Foreskin melanocyte (primary cell): ENCODE measurements at places on chromosomes 6 and 20.

GRCh38 chr20:1734269-1734858, 76.8 kb upstream of the SIRPG start:
- DNase-seq, result no peak

DNA sequence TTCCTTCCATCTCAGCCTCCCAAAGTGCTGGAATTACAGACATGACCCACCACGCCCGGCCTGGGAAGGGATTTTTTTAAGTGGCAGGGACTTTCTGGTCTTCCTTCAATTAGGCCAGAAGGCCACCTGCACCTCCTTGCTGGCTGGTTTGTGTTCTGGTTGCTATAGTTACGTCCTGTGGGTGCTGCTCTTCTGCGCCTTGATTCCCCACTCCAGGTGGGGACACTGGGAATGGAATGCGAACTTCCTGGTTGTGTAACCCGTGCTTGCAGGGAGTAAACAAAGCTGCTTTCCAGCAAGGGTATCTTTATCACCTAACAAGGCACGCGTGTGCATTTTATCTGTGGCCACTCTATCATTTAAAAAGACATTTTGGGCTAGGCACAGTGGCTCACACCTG, 117.7 kb downstream of the PLEKHG1 start:
- no peak for DNase-seq

- DNase-seq, result no peak
Measured at GRCh38 chr6:113635222-113635986, 221.7 kb upstream of the MARCKS start.

DNA sequence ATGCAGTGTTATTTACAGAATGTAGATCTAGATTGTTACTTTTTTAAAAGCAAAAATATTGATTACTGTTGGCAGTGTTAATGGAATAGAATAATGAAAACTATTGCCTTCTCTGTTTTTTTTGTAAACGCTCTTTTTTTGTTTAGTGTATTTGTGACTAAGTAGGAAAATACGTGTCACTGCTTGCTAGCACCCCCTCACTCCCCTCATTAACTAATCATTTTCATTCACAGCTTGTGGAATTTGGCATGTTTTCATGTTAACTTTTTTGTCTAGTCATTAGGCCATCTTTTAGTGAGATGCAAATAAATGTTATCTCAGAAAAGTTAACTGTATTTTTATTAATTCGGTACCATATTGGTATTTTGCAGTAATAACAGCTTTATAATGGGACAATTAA, 29.8 kb downstream of the ADGRG6 start:
- DNase-seq, result no peak

DNA sequence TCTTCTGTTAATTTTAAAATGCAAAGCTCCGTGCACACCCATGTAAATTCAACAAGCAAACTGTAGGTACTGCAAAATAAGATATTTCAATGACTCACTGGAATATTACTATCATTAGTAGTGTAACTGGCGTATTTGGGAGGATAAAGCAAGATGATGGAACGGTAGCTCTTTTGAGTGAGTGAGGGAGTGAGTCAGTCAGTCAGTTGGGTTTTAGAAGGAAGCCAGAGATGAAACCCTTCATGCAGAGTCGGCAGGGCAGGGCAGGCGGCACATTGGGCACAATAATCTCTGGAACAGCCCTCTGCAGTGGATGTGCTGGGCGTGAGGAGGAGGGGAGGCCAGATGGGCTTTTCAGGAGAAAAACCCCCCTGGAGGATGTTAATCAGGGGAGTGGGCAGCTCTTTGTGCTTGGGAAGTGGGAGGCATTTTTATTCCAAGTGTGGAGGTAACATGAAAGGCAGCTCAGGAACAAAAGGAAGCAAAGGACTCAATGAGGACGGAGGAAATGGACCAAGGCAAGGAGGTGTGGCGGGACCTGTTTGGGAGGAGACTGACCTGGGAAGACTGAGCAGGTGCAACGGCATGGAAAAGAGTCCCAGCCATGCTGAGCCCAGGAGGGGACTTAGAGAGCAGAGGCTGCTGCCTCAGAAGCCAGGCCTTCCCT, 171.2 kb downstream of the ZDHHC14 start:
- DNase-seq, result no peak

DNA sequence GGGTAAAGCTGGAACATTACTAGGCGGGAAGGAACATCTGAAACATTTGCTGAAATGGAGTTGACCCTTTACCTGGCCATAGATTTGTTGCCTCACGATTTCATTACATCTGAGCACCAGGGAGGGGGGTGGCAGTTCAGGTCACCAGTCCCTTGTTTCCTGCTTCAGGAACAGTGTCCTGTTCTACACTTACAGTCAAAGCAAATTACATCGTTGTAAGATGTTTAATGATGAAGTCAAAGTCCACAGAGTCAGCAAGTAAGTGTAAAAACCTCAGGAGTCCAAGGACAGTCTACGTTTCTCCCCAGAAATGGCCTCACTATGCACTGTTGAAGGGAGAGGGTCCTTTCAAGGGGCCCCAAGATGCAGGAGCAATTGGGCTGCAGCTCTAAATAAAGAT, 8.9 kb upstream of the MICB start:
- DNase-seq, result no peak

DNA sequence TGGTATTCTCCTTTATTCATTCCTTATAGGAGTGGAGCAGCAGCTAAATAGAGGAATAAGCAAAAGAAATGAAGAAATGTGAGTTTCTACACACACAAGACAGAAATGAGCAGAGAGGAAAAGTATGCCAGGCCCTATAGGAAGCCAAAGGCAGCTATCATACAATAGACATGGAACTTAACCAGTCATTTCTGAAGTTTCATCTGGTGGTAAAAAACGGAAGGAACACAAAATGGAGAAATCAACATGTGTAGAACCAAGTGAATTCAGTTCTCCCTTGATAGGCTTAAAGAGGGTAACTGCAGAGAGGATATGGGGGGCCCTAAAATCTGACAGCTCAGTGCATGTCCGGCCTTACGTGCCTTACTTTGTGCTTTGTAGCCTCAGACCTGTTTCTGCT, 44.6 kb downstream of the TSBP1 start:
- no peak for DNase-seq

DNA sequence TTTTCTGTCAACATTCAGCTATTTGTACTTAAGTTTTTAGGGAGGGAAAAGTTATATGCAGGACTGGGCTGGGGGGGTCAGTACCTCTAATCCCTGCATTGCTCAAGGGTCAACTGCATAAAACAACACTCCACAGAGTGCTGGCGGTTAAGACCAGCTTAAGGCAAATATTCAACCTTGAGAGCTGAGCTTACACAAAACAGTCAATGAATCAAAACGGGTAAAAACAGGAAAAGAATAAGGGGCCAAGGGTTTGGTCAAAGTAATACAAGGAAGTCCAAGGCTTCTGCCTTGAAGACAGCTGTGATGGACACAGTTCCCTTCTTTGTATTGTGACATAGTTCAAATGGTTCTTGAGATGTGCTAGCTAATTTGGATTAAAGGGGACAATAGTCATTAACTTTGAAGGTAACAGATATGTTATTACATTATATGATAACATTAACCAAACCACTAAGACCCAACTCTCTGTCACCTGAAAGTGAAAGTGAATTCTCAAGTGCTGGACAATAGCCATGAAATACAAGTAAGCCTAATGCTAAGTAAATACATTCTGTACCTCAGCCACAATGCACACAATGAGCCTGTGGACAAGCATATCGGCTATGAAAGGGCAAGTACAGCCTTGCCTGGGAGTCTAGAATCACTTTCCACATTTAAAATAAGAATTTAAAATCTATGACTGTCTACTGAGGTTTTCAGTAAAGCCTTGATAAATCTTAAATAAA, 106.8 kb downstream of the PDE10A start:
- no peak for DNase-seq

- peak; percentile 64 for DNase-seq
Measured at GRCh38 chr6:13604546-13605416, 10.4 kb upstream of the NOL7 start.

- DNase-seq, result no peak
Measured at GRCh38 chr6:121504227-121504626, 68.8 kb downstream of the GJA1 start.

GRCh38 chr6:85360794-85361642, 88.9 kb upstream of the NT5E start:
- peak; percentile 93 for DNase-seq

DNA sequence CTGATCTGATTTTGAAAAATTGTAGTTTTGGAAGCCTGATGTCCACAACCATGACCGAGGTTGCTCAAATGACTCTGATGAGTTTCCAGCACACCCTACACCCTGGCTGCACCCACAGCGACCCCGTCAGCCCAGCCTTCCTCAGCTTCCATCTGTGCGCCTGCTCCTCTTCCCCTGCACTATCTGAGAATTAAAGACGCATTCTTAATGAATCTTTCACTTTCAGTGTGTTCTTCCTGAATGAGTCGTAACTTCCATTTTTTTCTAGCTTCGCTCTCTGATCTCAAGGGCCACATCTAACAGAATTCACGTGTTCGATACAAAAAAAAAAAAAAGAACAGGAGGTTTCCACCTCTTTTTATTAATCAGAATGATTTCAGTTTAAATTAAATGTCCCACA, 21.3 kb upstream of the RREB1 start:
- no peak for DNase-seq

DNA sequence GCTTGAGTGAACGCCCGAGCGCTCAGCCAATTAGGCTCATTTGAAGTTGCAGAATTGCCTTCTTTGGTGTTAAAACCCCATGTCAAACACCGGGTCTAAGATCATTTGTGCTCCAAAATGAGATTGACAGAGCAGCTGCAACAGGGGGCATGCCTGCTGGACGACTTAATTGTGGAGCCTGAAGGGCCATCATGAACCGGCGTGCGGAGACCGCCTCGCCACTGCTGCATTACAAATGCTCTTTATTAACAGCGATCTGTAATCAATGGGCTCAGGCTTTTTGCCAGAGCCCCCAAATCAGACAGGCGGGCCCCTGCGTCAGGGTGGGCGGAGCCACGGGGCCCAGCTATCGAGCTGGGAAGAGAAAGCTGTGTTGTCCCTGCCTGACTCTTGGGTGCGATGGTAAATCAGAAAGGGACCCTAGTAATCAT, 183.2 kb downstream of the SIM1 start:
- no peak for DNase-seq

DNA sequence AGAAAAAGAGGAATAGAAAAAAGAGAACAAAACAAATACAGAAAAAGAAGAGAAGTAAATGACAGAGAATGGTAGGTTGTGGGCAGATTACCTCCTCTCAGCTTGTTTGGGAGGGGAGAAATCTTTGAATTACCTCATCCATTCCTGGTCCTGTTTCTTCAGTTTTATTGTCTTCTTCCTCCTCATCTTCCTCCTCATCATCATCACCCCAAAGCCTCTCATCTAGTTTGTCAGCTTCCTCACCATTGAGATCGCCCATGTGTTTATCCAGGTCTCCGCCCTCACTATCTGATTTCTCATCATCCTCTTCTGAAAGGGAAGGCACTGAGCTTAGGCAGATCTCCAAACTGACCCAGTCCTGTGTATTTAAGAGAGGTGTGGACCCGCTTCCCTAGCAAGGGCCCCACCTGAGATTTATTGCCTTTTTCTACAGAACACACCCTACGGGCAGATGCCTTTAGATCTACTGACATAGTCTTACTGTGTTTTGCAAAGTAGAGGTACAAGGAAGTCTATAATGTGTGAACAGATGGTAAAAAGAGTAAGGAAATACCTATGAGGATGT, 24.2 kb upstream of the LYRM2 start:
- DNase-seq, result no peak

GRCh38 chr20:31747640-31748039, 8.6 kb downstream of the TPX2 start:
- no peak for DNase-seq

DNA sequence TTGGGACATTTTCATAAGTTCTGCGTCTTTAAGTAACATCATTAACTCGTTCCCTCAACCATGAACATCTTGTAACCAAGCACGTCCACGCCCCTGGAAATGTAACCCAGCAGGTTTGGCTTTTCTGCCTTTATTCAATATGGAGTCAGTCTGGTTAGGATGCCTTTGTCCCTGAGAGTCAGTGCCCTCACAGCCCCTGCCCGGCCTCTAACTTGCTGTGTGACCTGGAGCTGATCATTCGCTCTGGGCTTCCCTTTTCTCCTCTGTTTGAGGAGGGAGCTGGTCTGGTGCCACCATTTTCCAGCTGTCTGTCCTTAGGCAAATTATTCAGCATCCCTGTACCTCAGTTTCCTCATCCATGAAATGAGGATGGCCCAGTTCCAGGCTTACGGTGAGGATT, 26.5 kb upstream of the ANGPT4 start:
- no peak for DNase-seq

DNA sequence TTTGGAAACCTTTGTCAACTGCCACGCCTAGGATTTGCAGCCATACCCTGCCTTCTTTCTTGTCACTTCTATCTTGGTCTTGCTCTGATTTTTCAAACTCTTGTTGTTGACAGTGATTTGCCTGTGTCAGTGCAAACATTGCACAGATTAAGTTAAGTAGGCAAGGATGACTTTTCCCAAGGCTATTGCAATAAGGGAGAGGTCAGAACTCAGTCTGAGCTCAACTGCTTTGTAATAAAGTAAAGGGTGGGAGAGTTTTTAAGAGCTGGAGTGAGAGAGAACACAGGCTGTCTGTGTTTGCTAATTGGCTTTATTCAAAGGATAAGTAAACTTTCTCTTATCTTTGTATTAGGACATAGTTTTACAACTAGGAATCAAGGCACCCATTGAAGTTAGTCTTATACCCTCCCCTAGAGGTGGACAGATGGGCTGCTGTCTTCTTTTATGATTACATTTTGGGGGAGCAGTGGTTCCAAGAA, 448.6 kb downstream of the PHF3 start:
- peak; percentile 20 for DNase-seq

DNA sequence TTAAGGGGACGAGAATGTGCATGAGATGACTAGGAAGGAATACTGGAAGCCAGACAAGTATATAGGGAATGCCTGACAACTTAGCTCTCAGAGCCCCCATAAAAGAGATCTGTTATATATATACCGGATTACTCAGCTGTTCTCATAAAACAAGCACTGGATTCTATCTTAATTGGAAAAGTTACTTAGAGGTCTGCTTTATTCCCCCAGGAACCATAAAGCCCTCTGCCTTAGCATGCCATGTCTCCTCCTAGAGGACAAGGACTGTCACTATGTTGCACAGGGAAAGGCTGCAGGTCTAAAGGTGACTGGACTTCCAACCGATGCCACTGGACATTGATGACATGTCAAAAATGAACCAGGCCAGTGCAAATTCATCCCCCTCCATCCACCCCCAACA, 6.4 kb downstream of the EXOC2 start:
- no peak for DNase-seq

DNA sequence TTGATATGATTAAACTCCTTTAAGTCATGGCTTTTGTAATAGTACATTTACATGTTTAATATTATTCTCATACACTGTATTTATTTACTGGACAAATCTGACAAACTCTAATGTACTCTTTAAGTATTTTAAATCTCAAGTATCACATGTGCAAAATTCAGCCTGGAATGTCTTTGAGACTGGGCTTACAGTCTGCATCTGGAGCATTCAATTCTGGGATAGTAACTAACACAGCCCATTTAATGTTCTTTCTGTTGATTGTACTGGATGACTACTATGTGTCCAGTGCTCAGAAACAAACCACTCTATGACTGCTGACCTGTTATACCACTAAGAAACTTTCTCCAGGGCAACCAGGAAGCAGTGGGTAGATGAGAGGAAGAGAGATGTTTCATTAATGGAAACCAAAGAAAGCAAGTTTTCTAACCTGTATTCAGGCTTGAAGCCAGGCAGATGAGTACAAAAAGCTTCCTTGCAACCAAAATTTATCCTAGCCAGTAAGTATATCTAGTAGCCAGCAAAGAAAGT, 26.8 kb downstream of the FBXL4 start:
- DNase-seq, result peak; percentile 52
